ENCODE measurements at places on chromosomes 12 and 14.

- DNase-seq: no peak
These were observed 56.6 kb upstream of the SLC6A15 start for GRCh38 chr12:84969226-84969625.

GRCh38 chr12:111766608-111767361 is at the start of gene ALDH2:
Gene ALDH2, plus strand, starts transcription at chr12:111766933. Its CDS starts 50 bp downstream, at chr12:111766983.
- DNase-seq: no peak

- DNase-seq: no peak
These were observed 120.3 kb upstream of the PLEKHG7 start for GRCh38 chr12:92582475-92582874.

GRCh38 chr12:9779209-9779608 is 18.5 kb upstream of the CD69 start:
- no peak for DNase-seq
